Mammary epithelial cell (primary cell): ENCODE measurements at places on chromosomes 11 and 22.

DNA sequence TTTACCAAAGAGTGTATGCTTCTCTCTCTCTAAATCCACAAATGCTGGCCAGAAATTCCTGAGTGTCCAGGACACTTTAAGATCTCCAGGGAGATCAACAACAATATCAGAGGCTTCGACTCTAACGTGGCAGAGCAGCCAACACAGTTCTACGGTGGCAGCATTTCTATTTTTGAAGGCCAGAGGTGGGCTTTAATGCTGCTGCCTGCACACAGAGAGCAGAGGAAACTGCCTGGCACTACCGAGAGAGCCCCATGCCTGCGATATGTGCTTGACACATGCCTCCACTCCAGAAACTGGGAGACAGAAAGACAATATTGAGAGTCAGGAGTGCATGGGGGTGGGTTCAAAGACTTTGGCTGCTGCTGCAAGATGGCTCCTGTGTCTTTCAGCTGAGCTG, 48.8 kb upstream of the GALNT18 start:
- DNase-seq = no peak

DNA sequence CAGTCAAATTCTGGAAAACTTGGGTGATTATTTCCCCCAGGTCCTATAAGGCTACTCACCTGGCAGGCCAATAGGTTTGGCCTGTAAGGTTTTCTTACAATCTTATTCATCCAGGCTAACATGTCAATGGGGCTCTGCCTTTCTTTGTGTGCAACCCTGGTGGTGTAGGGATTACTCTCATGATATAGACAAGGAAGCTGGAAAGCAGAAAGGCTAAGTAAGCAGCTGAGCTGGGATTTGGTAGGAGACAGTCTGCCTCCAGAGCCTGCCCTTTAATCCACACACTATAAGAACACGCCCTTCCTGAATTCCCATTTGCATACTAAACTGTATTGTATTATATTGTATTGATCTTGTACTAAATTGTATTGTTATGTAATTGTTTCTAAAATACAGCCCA, 373.3 kb upstream of the CCDC90B start:
- no peak for DNase-seq

DNA sequence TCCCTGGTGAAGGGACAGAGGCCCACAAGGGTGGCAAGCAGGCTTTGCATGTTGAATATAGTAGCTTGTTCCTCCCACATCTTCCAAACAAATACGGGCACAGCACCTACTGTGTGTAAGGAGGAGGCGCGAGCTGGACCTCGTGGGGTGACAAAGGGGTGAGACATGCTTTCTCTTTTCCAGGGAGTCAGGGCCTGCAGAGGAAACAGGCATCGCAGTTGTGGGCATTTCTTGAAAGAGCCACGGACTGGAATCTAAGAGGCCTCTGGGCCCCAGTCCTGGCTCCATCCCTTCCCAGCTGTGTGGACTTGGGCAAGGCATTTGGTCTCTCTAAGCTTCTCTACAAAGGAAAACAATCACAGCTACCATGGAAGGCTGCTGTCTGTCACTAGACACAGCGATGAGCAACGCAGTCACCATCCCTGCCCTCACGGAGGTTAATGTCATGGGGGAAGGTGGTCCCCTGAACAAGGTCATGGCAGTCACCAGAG, 13.0 kb upstream of the CDC42EP1 start:
- no peak for DNase-seq

GRCh38 chr11:65554057-65554818, 3.9 kb downstream of the LTBP3 start:
- DNase-seq = no peak

GRCh38 chr22:42297778-42298177, 27.3 kb upstream of the TCF20 start:
- DNase-seq = no peak

DNA sequence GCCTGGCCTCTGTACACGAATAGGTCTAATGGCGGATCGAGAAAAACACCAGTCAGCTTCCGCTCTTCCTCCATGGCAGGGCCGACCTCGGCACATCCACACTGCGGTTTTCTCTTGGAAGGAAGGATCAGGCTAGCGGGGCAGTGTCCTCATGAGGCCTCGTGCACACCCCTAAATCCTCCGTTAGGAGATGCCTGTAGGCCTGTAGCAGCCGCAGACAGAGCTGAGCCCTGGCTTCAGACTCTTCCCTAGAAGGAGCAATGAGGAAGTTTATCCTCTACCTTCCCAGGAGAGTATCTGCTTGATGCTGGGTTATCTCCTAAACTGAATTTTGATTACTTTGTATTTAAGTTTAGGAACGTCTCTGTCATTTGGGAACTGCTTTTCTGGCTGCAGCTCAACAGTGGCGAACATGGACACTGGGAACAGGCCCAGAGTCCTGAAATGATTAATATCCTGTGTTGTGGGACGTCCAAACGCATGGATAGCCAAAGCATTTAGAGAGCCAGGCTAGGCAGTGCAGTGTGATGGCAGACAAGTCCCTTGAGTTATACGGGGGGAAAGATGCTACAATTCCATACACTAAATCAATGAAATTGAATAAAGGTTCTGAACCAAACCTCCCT, 16.5 kb upstream of the BMAL1 start:
- peak; percentile 42 for DNase-seq

DNA sequence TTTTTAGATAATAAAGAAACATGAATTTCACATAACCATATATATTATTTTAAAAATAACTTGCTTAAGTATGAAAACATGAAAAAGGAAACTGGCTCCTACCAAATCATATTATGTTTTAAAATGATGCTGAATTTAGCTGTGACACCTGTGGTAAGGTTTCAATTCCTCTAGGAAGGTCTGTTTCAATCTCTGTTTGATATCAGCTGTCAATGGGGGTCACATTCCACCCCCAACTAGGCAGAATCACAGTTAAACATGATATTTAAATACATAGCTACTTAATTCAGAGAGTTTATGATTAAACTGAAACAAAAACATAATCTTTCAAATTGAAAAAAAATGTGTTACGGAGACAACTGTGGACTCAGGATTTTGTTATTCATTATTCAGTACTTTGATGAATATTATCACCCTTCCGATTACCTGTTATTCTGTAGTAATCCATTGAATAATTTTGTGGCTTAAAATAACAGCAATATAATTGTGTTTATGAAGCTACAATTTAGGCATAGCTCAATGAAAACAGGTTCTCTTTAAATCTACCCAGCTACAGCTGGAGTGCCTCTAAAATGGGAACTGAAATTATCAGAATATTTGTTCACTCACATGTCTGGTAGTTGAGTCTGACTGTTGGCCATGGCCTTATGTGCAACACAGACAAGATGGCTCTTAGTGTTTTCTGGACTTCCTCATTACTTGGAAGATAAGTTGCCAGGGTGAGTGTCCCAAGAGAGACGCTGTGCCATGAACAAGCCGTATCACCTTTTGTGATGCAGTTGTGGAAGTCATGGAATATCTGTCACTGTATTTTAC, 244.6 kb upstream of the ANO3 start:
- DNase-seq = no peak

- DNase-seq = peak; percentile 8
These were observed 498.6 kb upstream of the ISX start for GRCh38 chr22:34567367-34567766.

GRCh38 chr22:50713008-50713385, 25.0 kb upstream of the ACR start:
- no peak for DNase-seq

GRCh38 chr11:73598719-73599379, 937 bp upstream of the FAM168A start:
- DNase-seq = no peak

- no peak for DNase-seq
These were observed 753 bp upstream of the PPARA start for GRCh38 chr22:46149512-46150033.

- no peak for DNase-seq
These were observed 9.4 kb downstream of the BCL2L13 start for GRCh38 chr22:17647991-17648390.

GRCh38 chr11:29119116-29119515, 897.7 kb downstream of the KCNA4 start:
- DNase-seq = no peak

GRCh38 chr22:24875862-24876506, 70.0 kb downstream of the SGSM1 start:
- DNase-seq = no peak

GRCh38 chr22:36725366-36726006, 21.9 kb upstream of the CACNG2 start:
- DNase-seq = no peak
